Cerebellar nuclear complex (tissue), 1 donor: ENCODE measurements at places on chromosomes 11 and 22.

GRCh38 chr22:21052715-21053459 lies 7.1 kb downstream of the LRRC74B start:
- DNase-seq = no peak

- DNase-seq = no peak
Observed at GRCh38 chr22:34334893-34335292, 414.6 kb upstream of the LARGE1 start.

- DNase-seq = no peak
Observed at GRCh38 chr11:83694191-83694910, 408.2 kb upstream of the CCDC90B start.

DNA sequence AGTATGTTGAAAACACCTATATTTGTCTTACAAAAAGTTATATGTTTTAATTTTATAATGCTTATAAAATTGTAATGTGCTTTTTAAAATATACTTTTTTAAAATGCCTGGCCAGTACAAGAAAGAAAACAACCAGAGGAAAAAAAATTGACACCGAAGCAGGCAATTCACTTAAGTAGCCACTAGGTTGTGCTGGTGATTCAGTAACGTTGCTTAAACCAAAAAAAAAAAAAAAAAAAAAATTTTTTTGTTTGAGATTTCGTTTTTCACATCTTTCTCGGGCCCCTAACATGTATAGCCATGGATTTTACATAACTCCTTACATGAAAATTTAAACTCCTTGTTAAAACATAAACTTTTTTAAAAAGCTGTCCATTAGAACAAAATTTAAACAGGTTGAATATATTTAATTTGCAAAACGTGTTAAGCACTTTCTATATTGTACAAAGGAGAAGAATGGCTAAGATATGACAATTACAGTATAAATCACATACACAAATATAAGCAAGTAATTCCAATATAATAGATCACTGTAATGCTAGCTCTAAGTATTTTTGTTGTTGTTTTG lies 9.2 kb downstream of the OR8B4 start:
- no peak for DNase-seq

DNA sequence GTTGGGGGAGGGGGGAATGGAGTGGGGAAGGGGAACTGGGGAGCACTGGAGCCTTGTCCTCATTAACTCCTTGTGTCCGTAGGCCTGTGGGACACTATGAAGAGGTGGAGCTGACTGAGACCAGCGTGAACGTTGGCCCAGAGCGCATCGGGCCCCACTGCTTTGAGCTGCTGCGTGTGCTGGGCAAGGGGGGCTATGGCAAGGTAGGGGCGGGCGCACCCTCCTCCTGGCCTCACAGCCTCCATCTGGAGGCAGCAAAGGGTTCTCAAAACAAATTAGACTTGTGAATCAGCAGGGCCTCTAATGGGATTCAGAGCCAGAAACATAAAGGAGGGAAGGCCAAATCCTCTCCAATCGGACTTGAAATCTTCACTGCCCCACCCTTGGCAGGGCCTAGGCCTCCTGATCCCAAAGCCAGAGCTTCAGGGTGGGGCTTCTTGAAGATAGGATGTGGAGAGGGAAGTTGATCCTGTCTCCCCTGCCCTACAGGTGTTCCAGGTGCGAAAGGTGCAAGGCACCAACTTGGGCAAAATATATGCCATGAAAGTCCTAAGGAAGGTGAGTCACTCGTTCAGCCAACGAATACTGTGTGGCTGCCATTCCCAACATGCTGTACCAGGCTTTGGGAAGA lies 859 bp downstream of the RPS6KB2 start:
- no peak for DNase-seq

- DNase-seq = peak; percentile 8
Observed at GRCh38 chr11:100575860-100576717, 111.0 kb upstream of the ARHGAP42 start.

DNA sequence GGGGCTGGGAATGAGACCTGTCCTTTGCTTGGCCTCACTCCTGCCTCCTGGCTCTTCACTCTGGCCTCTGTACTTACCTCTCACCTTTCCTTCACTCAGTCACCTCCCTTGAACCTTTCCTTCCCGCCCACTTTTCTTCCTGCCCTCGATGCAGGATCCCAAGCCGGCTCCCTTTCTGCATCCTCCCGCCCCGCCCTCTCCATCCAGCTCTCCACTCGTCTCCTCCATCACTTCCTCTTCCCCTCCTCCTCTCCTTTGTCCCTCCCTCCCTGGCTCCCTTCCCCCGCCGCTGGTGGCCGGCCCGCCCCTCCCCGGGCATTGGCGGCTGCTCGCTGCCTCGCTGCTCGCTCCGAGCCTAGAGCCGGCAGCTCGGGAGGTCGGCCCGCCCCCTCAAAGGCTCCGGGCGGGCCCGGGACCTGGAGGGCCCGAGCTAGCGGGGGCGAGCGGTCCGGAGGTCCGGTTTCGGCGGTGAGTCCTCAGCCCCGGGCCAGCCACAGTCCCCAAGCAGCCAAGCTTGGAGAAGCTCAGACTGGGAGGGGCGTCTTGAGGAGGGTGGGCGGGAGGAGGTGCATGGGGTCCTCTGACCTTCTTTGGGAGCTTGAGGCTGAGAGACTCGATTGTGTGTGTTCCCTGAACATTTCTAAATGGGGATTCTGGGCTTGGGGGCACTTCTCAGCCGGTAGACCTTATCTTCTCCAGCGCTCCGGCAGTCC lies 13.8 kb downstream of the PHLDB1 start:
- peak; percentile 86 for DNase-seq

DNA sequence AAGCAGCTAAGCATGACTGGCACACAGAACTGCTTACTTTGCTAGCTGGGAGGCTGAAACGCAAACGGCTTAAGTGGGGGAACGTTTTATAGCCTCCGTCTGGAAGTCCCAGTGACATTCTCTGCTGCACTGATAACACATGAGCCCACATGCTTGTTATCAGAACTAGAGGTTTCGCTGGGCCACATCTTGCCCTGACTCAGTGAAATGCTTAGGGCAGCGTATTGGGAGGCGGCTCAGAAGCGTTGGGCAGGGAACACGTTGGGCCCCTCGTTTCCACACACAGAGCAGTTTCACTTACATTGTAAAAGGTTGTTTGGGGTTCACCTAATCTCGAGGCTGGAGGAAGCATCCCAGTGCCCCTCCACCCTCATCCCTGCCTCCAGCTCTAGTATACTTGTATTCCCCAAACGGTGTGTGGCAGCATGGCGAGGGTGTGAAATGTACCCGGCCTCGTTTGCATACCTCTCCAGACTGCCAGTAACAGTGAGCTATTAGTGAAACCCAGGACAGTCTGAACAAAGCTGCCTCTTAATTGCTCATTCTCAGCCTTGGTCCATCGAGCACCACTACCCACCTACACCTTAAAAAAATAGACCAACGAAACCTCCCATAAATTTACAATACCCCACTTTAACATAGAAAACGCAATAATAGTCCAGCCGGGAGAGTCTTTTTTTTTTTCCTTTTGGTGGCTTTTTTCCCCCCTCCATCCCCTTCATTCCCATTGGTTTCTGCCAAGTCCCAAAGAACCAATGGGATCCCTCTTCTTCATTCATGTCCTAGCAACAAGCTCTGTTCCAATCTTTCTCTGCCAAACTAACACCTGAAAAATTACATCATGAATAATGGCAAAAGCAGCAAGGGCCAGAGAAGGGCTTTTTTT lies 218.8 kb upstream of the SORL1-AS1 start:
- DNase-seq = no peak

GRCh38 chr11:76714493-76714892 lies 43.9 kb upstream of the LRRC32 start:
- no peak for DNase-seq

DNA sequence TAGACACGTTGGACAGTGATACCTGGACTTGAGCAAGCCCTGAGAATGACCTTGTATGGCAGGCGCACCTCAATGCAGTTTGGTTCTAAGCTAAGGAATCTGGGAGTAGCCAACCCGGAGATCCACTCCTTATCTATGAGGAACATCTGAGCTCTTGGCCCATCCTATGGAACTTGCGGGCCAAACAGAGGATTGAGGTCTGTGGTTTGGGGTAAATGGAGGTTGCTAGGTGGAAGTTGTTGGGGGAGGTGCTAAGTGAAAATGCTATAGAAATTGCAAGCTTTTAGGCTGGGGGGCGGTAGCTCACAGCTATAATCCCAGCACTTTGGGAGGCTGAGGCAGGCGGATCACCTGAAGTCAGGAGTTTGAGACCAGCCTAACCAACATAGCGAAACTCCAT lies 8.9 kb downstream of the GDPD5 start:
- no peak for DNase-seq

- DNase-seq = no peak
Observed at GRCh38 chr11:112719736-112720525, 241.3 kb upstream of the NCAM1 start.

DNA sequence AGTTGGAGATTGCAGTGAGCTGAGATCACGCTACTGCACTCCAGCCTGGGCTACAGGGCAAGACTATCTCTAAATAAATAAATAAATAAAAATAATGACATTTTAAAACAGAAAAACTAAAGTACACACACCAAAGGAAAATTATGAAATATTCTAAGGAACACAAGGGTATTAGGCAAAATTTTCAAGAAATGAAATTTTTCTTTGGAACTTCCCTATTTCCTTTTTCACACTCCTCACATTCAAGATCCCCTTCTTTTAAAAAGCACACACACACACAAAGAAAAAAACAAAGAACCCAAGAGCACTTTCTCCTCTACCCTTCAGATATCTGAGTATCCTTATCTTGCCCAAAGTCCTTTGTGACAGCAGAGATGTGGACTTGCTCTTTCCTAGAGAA lies 92.8 kb downstream of the CCDC73 start:
- no peak for DNase-seq

GRCh38 chr11:68357568-68357967 lies 45.2 kb downstream of the LRP5 start:
- no peak for DNase-seq

DNA sequence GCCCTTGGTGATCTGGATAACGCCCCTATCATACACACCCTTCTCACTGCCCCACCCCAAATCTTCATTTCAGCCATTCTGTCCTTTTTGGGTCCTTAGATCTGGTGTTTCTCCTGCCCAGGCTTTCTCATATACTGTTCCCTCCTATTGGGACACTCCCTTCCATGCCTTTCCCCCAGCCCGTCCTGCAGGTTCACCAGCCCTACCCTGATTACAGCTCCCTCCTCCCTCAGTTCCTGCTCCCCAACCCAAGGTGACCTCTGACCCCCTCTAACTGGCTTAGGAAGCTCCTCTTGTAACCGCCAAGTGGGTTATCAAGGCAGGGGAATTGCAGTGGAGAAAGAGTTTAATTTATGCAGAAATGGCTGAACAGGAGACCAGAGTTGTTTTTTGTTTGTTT lies 13.0 kb downstream of the MTFP1 start:
- DNase-seq = no peak

GRCh38 chr11:10660323-10660722 lies 33.2 kb downstream of the IRAG1 start:
- DNase-seq = no peak

GRCh38 chr11:79342236-79342635 lies 98.6 kb downstream of the TENM4 start:
- no peak for DNase-seq

- no peak for DNase-seq
Observed at GRCh38 chr11:67298786-67299185, 4.5 kb upstream of the SSH3 start.

DNA sequence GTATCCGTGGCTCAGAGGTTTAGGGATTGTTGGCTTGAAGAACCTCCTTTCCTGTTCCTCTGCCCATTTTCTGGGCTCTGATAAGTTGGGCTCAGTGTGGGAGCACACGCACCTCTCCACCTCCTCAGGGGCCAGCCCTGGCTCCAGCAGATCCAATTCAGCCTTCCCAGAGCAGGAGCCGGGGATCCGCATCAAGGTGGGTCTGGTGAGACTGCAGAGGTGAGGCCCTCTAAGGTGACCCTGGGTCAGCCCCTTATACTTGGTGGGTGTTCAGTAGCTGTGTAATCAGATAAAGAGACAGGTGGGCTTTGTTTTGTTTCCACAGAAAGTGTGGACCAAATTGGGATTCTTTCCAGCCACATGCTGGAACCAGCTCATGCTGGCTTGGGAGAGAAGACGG lies 1466.0 kb downstream of the TBC1D22A start:
- no peak for DNase-seq

DNA sequence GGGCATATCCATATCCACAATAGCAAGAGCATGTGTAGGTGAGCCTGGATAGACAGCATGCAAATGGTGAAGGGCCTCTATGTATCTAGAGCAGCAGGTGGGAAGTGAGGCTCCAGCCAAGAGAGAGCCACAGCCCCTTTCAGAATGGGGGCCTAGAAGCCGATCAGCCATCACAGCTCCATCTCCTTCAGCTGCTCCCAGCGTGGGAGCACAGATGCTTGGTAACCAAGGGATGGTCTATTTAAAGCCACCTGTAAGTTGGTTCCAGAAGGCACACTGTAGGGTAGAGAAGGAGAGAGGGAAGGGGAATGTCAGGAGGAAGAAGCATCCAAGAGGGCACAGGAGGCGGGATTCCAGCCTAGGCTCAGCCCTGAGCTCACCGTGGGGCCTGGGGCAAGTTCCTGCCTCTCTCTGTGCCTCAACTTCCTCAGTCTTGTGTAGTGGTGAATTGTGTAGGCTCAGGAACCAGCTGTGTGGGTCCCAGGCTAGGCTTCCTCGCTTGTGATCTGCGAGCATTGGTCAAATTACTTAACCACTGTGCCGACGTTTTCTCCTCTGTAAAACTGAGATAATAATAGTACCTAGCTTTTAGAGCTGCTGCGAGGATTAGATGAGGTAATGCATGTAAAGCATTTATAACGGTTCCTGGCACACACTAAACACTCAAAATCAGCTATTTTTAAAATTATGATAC lies 122.9 kb upstream of the NAV2 start:
- no peak for DNase-seq

- no peak for DNase-seq
Observed at GRCh38 chr22:29654882-29655281, 51.4 kb downstream of the NF2 start.

DNA sequence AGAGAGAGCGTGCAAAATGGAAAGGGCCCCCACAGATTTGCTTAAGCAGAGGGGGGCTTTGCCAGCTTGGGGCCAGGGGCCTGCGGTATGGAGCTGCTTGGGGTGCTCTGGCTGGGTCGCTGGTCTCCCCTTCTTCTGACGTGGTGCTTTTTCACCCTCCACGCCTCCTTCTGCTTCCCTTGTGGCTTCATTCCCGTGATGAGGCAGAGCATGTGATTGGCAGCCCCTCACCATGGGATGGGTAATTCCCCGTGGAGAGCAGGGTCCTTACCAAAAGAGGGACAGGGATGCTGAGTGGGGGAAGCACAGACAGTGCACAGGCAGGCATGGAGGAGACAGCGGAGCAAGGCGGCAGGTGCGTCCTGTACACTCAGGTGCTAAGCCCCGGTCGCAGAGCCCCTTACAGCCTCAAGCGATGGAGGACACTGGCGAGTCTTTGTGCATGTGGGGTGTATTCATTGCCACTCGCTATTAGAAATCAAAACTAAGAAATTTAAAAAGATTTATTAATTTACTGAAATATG lies 19.9 kb upstream of the GRAMD4 start:
- DNase-seq = no peak

GRCh38 chr11:117064275-117064674 lies 34.0 kb downstream of the SIK3 start:
- no peak for DNase-seq

DNA sequence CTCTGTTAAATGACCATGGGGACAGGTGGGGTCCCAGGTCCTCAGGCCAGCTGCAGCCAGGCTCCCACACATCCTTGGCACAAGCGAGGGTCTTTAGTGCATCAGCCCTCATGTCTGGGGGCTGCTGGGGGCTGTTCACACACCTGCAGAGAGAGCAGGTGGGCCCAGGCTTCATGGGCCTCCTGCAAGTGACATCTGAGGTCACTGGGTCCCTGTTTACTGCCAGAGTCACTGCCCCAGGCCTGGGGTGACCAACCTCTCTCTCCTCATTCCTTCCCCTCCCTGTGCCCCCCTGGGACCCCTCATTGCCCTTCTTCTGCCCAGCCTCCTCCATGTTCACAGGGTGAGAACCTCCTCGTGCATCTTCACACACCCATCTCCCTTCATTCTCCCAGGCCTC lies 92.4 kb downstream of the RTL6 start:
- DNase-seq = no peak

- no peak for DNase-seq
Observed at GRCh38 chr22:47033648-47034000, 271.2 kb downstream of the TBC1D22A start.
